Stimulated activated CD4-positive, alpha-beta T cell treated with anti-CD3 and anti-CD28 coated beads, TNF-alpha, amount 100 ng/mL, for 4 hours (primary cell): ENCODE measurements at places on chromosomes 13 and 19.

- no peak for DNase-seq
Observed at GRCh38 chr13:75426421-75426820, 55.5 kb downstream of the TBC1D4 start.

DNA sequence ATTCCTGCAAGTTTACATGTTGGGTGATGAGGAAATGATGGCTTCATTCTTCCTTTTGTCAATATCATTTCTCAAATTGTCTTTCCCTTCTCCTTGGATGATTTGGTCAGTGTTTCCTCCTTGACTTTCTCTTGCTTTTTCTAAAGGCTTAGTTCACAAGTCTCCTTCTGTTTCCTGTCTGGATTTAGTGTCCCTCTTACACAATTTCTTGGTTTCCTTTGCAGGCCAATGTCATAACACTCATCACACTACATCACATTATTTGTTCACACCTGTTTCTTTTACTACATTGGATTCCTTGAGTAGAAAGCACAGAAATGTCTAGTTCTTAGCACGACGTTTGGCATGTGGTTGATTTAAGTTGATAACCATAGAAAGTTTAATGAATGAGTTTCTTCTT is 490.7 kb downstream of the TDRD3 start:
- no peak for DNase-seq

- no peak for DNase-seq
Observed at GRCh38 chr19:39830406-39830805, 3.6 kb downstream of the DYRK1B start.

GRCh38 chr19:3413796-3414327 is 47.5 kb downstream of the NFIC start:
- no peak for DNase-seq

DNA sequence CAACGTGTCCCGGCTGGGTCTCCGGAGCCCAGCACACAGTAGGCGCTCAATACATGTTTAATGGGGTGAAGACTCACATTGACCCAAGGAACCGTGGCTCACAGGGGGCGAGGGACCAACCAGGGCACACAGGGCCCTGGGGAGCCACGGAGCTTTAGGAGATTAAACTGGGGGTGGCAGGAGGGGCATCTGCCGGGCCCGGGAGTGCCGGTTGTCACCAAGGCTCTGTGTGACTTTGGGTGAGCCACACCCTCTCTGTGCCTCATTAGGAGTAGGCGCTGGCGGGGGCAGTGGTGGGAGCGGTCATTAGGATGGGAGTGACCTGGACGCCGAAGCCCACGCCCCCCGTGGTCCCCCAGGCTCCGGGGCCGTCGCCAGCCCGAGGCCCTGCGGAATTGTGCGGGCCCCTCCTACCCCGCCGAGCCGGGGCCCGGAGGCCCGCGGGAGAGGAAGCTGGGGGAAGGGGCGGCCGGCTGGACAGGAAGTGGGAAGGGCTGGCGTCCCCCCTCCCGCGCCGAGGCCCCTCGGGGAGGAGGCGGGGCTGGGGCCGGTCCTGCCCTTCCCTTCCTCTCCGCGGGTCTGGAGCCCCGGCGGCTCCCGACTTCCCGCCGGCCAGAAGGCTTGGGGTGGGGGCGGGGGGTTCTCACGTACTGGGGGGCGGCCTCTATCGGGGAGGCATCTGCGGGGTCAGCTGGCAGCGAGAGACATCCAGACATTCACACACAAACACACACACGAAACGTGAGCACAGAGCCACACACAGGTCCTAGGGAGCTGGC is 1.8 kb upstream of the SSBP4 start:
- no peak for DNase-seq

GRCh38 chr13:50205581-50205980 is 190.3 kb downstream of the KCNRG start:
- DNase-seq, result no peak

DNA sequence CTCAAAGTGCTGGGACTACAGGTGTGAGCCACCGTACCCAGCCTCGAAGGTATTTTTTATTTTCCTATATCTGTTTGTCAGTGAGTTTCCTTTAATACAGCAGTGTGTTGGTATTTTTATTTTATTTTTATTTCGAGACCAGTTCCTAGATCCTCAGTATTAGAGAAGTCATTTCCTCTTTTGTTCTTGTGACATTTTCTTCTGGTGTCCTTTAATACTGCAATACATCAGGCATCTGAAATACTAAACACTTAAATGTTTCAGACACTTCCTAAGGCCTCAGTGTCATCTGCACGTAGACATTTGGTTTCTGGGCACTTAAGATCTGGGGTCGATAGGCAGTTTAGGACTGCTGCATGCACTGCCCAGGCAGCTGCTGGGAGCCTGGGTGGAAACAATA is 22.5 kb downstream of the GATAD2A start:
- no peak for DNase-seq

DNA sequence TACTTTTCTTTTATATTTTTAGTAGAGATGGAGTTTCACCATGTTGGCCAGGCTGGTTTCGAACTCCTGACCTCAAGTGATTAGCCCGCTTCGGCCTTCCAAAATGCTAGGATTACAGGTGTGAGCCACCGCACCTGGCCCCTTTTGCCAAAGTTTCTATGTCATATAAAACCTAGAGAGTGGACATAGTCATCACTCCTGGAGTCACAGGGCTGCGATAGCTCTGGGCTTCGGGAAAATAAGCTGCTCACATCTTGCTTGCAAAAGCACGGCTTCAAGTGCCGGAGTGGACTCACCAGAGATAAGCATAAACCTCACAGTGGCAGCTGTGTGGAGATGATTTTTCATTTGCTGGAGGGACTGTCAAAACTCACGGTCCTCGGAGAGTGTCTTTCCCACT is 171.2 kb downstream of the TEX29 start:
- DNase-seq, result no peak

- no peak for DNase-seq
Observed at GRCh38 chr13:82654861-82655855, 1227.1 kb downstream of the SLITRK1 start.

GRCh38 chr13:37413161-37413560 is 185.4 kb downstream of the POSTN start:
- DNase-seq, result no peak

DNA sequence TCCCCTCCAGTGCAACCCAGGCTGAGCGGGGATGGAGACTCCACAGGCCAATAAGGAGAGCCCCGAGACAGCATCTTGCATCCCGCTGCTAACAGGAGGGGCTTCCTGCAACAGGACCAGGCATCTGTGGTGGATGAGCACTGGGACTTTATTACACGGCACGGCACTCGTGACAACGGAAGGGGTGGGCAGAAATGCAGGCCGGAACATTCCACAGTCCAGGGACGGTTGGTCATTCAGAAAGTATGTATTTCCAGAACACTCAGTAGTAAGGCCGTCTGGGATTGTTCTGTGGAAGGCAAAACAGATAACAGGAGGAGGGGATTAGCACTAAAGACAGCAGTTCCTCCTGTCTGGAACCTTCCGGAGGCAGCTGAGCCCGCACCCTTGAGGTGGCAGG is 3.3 kb upstream of the TM6SF2 start:
- no peak for DNase-seq

- no peak for DNase-seq
Observed at GRCh38 chr13:33251131-33251661, 34.4 kb downstream of the STARD13 start.

DNA sequence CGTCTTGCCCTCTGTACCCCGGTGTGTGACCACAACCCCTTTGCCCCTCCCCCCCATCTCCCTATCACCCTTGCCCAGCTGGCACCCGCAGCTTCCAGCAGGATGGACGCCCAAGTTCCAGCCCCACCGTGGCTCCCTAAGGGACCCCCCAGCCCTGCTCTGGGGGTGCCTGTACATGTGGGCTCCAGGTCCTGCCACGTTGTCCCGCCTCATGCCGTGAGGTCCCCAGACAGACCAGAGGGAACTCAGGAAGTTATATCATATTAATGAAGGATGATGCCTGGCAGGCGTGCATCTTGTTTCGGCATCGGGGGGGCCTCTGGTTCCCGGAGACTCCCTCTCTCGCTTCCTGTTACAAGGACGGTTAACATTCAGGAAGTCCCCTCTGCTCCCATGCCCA is 1.6 kb upstream of the PTGIR start:
- DNase-seq, result no peak

DNA sequence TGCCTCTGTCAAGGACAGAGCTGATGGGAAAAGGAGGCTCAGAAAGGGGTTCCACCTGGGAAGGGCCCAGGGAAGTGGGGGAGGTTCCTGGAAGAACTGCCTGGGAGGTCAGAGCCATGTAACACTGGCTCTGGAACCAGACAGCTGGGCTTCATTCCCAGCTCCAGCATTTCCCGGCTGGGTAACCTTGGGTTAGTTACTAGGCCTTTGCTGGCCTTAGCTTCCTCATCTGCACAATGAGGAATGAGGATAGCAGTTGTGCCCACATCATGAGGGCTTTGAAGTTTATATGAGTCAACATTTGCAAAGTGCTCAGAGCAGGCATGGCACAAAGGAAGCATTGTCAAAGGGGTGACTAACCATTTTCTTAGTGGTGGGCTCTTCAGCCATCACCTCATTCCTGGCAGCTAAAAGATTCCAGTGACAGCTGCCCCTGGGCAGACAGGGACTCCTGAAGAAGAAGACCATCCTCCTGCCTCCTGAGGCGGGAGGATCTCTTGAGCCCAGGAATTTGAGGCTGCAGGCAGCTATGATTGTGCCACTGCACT is 1.7 kb upstream of the DNAJB1 start:
- no peak for DNase-seq

DNA sequence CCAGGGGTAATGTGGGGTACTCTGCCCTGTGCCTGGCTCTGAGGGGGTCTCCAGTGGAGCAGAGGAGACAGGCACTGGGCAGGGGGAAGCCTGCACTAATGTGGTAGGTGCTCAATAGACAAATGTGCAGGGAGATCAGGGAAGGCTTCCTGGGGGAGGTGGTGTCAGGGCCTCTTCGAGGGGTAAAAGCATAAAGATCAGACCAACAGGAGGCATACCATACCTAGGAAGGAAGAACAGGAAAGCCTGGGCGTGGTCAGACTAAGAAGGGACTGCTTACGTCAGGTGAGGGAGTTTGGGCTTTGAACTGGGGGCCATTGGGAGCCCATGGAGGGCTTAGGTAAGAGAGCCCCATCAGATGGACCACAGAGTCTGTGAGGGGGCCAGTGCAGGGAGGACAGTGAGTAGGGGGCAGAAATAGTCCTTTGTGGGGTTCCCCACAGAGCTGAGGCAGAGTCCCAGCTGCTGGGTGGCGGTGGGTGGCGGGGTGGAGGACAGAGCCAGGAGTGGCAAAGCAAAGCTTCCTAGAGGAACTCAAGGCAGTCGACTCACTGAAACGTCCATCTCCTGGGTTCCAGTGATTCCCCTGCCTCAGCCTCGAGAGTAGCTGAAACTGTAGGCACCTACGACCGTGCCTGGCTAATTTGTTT is 8.8 kb downstream of the PRR36 start:
- DNase-seq, result no peak

DNA sequence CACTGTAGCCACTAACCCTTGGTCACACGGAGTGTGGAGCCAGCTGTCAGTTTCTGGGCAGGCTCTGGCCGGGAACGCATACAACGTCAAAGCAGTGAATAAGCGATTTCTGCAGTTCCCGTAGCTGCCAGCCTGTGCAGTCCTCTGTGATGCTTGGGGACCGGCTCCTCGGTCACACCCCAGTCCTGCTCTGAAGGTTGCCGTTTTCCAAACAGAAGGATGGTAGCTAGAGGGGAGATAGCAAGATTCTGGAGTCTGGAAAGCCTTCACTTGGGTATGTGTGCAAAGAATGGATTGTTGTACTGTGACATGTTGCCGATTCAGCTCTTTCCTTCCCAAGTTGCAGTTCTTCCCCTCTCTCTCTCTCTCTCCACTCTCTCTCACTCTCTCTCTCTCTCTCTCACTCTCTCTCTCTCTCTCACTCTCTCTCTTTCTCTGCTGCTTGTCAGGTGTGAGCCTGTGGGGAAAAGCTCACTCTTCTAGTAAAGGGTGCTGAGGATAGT is 38.7 kb upstream of the C1QTNF9 start:
- DNase-seq, result no peak

GRCh38 chr19:39407410-39407659 is 688 bp downstream of the ZFP36 start:
- DNase-seq, result no peak

- no peak for DNase-seq
Observed at GRCh38 chr13:23828086-23828485, 61.1 kb downstream of the MIPEP start.

DNA sequence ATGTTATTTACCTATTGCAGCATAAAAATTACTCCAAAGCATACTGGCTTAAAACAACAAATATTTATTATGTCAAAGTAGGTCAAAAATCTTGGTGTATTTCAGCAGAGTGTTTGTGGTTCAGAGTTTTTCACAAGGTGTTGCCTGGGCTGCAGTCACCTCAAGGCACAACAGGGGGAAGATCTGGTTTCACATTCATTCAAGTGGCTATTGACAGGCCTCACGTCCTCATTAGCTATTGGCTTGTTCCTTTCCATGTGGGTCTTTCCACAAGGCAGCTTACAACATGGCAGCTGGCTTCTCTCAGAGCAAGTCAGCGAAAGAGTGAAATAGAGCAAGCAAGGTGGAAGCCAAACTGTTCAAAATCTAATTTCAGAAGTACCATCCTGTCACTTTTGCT is 602.9 kb downstream of the OLFM4 start:
- no peak for DNase-seq

GRCh38 chr13:86882107-86882506 is 789.1 kb upstream of the SLITRK5 start:
- no peak for DNase-seq

DNA sequence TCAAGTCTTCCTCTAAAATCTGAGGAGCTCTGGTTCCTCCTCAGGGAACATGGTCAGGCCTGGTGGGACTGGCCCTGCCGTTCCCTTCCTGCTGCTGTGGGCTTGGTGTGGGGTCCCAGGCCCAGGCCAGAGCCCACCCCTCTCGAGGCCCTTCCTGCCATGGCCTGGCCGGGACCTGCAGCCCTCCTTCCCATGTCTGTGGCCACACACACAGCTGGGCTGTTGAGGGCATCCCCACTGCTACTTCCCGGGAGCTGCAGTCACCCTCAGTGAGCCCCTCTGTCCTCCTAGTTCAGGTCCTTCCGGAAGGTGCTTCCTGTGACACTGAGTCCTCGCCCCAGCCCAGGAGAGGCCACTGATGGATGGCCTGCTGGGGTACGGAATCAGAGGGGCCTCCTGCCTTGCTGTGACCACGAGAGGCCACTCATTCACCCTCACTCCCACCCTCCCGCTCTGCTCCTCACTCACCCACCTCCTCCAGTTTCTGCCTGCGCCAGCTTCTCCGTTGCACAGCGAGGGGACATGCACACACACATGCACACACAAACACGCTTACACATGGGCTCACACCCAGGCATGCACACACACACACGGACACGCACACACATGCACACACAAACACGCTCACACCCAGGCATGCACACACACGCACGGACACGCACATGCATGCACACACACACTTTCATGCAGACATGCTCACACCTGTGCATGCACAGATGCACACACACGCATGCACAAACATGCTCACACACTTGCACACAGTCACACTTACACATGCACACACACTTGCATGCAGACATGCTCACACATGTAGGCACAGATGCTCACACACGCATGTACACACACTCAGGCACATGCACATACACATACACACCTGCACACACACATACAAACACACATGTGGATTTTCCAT is 7.3 kb upstream of the MCF2L start:
- no peak for DNase-seq

- no peak for DNase-seq
Observed at GRCh38 chr13:27401210-27401609, 23.2 kb upstream of the GTF3A start.

- DNase-seq, result no peak
Observed at GRCh38 chr13:30880856-30881155, 25.3 kb upstream of the MEDAG start.

- DNase-seq, result no peak
Observed at GRCh38 chr13:95573221-95573620, 20.7 kb downstream of the CLDN10 start.

- no peak for DNase-seq
Observed at GRCh38 chr13:113059891-113060290, 45.7 kb upstream of the F7 start.

- no peak for DNase-seq
Observed at GRCh38 chr13:110799246-110800236, 86.0 kb downstream of the ING1 start.
